ENCODE measurements at places on chromosomes 11 and 22.

- no peak for DNase-seq
Measured at GRCh38 chr11:116865696-116866095, 28.3 kb upstream of the APOA1 start.

GRCh38 chr22:25122136-25122764 is 77.4 kb upstream of the CRYBB3 start:
- no peak for DNase-seq

- no peak for DNase-seq
Measured at GRCh38 chr22:48089601-48090331, 1327.3 kb downstream of the TBC1D22A start.

DNA sequence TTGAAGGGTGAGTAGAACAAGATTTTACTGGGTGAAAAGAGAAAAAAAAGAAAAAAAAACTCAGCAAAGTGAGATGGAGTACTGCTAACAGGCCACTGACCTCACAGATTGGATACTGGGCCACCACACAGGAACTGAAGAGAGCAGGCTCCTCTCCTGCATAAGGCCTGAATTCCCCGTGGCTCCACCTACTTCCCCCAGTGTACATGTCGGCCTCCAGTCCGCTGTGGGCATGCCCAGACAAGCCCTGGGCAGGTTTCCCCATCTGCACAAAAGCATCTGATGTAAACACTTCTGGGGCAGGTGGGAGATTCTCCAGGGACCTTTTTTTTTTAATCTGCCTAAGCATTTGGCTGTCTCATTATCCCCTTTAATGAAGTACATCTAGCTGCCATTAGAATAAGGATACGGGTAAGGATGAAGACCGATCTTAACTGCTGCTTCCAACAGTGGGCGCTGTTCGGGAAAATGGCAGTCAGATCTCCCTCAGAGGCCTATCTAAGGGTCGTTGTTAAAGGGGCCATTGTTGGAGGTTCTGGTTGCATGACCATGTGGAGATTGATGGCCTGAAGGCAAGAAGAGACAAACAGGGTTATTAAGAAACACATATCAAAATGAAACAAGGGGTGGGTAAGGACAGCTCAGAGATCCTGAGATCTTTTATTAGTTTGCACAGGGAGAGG is 48.5 kb downstream of the MS4A13 start:
- no peak for DNase-seq

GRCh38 chr11:123034597-123034996 is 27.3 kb downstream of the HSPA8 start:
- no peak for DNase-seq

DNA sequence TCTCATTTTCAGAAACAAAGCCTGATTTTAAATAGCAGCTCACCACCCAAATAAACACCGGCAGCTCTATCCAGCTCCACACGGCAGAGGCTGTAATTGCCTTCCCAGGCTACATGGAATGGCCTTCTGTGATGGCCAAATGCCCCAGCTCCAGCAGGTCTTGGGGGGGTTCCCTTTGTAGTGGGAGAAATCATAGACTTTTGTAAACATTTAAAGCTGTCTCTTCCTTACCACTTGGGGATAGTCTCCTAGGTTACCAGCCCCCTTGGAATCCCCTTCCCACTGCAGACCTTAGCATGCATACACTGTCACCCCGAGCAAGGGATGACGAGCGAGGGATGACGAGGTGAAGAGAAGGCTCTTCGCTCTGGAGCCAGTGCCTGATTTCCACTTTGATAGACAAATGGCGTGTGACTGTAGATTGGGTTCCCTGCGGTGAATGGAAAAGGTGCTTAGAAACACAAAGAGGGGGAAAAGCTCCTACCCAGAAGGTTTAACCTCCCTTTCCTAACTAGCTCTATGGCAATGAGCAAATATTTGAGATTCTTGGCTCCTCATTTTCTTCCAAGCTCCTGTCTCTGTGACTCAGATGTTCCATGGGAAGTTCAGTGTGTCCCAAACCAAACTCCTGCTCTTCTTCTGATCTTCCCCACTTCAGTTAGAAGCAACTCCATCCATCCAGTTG is 108.0 kb upstream of the CADM1 start:
- DNase-seq = no peak

DNA sequence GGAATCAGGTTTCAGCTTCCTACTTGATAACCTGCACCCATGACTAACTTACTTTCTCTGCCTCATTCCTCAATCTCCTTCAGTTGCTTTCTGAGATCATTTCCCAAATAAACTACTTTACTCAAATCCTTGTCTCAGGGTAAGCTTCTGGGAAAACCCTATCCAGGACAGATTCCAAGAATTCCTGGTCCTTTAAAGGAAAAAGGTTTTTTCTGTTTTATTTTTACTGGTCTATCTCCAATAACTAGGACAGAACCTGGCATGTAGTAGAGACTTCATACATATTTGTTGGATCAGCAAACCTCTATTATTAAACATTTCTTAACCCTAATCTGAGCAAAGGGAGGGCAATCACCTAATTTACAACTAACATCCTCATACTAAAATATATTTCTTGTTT is 910.5 kb upstream of the CHORDC1 start:
- DNase-seq = no peak

DNA sequence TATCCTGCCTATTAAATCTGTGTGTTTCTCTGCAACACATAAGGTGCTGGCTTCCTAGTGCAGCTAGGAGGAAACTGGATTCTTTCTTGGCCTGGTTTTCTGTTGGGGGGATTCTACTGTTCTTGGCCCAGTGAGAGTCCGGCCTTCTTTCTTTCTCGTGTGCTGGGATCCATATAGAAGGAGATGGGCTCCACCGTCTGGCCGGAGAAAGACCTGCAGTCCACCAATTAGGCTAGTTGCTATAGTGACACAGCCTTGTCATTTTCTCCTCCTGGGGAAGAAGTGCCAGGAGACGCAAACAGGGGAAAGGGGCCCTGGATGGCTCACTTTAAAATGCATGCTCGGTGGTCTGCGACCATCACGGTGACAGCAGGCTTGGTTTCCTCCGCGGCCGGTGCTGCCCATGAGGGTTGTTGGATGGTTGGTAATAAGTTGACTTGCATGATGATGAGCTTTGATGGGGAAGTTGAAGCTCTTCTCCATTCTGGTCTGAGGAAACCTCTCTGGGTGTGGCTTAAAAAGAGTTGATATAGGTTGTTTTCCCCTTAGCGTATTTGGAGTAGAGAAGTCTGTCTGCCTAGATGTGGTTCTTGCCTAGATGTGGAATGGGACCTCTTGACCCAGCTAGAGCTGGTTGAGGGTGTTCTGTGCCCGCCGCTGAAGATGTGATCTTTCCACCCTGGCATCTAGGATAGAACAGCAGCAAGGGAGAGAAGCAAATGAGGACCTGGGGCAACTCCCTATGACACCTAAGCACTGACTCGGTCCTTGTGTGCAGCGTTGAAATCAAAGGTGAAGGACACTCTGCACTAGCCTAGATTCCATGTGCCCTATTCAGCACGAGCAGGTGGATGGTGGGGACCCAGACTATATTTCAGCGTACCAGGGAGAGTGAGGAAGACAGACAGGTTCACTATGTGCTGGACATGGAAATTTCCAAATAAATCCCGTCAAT is 1335.0 kb downstream of the BRD1 start:
- peak; percentile 77 for DNase-seq

Measured in GM10248 (cell line).